Activated CD8-positive, alpha-beta memory T cell treated with anti-CD3 and anti-CD28 coated beads for 1 hour (primary cell): ENCODE measurements at places on chromosomes 7 and 10.

GRCh38 chr10:95445837-95446486 is 115.2 kb downstream of the SORBS1 start:
- no peak for DNase-seq

DNA sequence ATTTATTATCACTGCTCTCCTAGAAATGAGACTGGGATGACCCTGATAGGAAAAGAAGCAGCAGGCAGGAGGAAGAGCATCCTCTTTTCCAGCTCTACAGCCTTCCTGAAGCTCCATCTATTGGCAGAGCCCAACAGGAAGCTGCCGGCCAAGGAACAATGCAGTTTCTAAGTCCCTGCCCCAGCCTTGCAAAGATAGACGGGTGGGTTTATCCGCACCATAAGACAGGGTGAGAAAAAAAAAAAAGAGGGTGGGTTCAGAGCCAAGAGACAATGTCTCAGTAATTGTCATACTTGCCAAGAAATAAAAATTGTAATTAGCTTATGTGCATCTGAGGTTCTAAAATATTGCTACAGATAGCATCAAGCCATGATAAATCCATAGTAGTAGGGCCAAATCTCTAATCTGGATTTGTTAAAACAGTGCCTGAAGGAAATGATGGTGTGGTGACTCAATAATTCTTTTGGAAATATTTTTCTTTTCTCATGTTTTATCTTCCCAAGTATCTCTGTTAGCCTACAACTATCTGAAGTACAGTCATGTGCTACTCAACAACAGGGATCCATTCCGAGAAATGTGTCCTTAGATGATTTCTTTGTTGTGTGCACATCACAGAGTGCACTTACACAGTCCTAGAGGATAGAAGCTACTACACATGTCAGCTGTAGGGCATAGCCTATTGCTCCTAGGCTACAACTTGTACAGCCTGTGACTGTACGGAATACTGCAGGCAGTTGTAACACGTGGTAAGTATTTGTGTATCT is 242.9 kb upstream of the CXCL12 start:
- no peak for DNase-seq

DNA sequence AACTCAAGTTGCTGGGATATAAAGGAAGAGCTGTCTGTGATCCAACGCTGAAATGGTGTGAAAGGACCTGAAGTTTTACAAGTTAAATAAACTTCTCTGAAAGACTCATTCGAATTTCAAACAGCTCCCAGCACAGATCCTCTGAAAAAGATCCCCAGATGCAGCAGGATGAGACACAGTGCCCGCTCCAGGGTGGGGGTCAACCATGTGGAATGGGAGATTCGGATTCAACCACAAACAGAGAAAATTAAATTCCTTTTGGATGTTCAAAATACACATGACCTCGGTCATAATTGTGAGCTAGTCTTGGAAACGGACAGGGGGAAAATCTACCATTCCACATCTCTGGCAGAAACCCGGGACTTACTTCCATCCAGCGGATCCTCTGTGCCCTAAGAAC is 119.6 kb downstream of the PRKAG2 start:
- DNase-seq = no peak

GRCh38 chr7:43244232-43244631 is 131.8 kb downstream of the HECW1 start:
- DNase-seq = no peak

- DNase-seq = no peak
These were observed 59.6 kb upstream of the ZRANB1 start for GRCh38 chr10:124882313-124882712.

DNA sequence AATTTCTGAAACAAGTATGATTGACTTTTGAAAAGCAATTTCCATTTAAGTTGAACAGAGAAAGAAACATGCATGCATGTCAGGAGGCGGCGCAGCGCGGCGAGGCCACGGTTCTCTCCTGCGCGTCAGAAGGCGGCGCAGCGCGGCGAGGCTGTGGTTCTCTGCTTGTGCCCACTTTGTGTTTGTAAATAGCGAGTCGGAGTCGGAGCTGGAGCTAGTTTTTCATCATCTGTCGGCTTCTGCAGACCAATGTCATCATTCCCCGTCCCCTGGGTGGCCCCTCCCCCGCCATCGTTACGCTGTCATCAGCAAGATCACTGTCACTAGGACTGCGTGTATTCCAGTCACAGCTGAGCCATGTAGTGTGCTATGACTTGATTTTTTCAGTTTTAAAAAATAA is 49.2 kb downstream of the INPP5A start:
- no peak for DNase-seq

DNA sequence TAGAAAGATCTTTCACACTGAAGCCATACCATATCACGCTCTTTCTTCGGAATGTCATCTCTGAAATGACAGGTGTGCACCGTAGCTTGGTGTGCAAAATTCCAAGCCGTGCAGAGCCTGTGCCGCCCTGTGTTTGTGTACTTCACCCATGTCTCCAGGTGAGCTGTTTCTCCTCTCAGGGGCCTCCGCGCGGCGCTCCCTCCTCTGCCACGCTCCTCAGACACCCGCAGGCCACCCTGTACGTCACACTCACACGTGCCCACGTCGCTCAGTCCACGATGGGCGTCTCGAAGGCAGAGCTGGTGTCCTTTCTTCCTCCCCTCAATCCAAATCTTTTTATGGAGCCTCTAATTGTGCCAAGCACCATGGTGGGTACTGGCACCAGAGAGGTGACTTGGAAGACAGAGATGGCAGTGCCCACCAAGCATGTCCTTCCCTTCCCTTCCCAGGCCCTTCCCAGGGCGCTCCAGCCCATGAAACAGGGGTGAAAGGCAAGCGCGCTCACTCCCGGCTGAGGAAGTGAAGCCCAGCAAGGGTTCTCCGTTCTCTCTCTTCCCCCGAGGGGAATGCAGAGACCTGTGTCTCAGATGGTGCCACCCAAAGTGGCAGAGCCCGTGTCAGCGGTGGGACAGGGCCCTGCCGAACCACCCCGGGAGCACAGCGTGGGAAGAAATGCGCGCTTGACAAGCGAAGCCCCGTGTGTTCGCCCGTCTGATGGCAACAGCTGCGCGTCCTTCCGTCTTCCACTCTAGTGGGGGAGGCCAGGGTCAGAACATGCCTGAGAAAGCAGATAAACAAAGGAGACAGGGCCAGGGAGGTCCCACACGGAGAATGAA is 292.5 kb upstream of the SHH start:
- no peak for DNase-seq

GRCh38 chr7:103919272-103919868 is 70.1 kb downstream of the RELN start:
- DNase-seq = no peak

GRCh38 chr10:97048649-97049427 is 136.9 kb downstream of the SLIT1 start:
- no peak for DNase-seq

- no peak for DNase-seq
These were observed 51.5 kb upstream of the DPYSL4 start for GRCh38 chr10:132135053-132135872.

- DNase-seq = no peak
These were observed 59.3 kb downstream of the ANKMY2 start for GRCh38 chr7:16586081-16586874.

DNA sequence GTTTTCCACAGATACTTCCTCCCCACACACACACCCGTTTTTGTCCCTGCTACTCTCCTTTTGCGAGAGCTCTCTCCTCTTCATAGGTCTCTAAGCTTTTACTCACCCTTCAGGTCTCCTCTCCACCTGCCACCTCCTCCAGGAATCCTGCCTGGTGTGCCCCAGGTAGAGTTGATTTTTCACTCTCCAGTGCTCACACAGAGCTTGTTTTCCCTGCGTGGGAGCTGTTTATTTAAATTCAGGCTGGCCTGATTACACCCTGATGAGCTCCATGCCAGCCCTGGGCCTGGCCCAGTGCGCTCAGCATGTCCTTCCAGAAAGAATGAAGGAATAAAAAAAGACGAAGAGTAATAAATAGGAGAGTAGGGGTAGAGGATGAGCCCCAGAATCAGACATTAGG is 7.5 kb upstream of the CLDN4 start:
- no peak for DNase-seq

GRCh38 chr7:114086537-114086913 is 167.7 kb upstream of the PPP1R3A start:
- no peak for DNase-seq

- DNase-seq = no peak
These were observed 765.6 kb upstream of the GHITM start for GRCh38 chr10:83373671-83374070.

- DNase-seq = no peak
These were observed 20.0 kb downstream of the FOXI2 start for GRCh38 chr10:127757033-127757432.

DNA sequence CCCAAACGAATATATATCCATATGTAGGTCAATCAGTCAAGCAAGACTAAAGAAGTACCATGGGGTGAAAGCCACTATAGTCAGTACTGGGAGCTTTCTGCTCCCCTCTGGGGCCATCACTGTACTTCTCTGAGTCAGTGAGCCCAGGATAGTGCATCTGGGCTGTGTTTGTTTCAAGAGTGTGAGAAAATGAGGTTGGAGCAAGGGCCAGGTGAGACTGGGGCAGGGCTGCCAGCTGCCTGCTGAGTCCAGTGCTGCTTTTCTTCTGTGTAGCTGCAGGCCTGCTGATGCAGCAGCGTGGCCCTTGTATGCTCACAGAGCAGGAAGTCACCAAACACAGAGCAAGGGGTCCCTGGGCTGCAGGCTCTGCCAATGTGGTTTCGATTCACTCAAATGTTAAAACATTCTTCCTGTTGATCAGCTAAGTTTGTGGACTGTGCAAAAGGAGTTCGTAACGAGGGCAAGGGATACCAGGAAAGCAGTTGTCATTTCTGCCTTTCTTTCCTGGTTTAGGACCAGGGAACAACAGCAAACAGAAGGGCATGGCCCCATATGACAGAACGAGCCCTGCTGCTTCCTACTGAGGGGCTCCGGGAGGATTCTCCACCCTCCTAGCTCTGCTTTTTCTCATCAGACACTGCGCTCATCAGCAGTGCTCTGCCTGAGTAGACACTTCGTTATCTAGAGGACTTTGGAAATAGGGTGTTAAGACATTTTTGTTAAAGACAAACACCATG is 65.4 kb upstream of the TNS3 start:
- no peak for DNase-seq

- DNase-seq = no peak
These were observed 156.5 kb upstream of the NPS start for GRCh38 chr10:127392351-127393235.

DNA sequence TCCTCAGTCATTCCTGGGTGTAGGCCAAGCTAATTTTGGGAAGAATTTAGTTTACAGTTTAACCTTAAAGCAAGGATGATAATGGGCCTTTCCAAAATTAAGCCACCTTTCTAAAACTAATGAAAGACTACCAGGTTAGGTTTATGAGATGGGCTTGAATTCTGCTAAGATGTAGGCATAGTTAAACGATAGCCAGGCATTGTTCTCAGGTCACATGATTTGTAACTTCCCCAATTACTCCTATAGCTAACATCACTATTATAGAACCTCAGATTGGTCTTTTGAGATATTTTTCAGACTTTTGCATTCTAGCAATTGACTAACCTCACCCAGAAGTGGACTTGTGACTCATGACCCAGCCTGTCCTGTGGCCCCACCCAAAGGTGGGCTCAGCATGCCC is 7.0 kb upstream of the NUB1 start:
- no peak for DNase-seq
